OCI-LY7 (cell line): ENCODE measurements at places on chromosomes 5 and 9. TPM values are rescaled to one million over a fixed set of nuclear protein-coding genes. Genes with fewer than 3 reads are reported as not detected.

DNA sequence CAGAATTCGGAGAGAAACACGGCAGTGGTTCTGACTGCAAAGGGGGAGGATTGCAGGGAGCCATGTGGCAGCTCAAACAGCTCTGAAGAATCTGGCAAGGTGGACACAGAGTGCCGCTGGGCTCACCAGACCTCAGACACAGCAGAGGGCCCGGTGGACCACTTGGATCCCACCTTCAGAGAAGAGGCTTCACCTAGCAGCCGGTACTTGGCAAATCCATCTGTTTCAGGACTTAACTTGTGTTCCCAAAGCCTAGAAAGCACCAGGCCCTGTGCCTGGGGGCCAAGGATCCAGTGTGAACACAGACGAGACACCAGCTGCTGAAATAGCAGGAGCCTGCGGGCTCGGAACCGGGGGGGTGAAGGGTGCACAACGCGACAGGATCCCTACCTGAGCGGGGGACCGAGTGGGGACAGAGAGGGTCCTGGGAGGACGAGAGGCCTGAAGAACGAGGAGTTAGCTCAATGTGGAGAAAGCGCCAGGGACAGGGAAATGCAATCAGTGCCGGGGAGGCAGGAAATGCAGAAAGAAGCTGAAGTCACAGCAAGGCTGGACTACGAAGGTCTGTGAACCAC, 44.6 kb downstream of the BTNL9 start:
- no peak for DNase-seq

DNA sequence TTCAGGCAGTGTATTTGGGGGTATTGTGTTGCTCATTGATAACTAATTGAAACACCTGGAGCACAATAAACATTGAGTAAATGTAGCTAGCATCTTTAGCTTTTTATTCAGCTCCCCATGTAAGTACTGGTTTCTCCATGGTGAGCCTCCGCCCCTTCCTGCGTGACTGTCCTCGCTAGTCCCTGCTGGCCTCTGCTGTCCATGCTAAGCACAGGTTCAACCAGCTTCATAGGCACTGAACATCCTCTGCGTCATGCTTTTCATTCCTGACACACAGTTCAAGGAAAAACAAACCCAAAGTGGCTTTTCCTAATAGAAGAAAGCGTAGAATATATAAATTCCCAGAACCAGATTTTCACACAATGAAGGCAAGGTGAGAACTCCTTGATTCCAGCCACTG, 27.3 kb upstream of the DAP start:
- DNase-seq: no peak

HSPB3 gene
- total RNA-seq: not detected in 2 replicates

ACSL6 gene
- not detected in 2 replicates for total RNA-seq

WDR38 gene
- not detected in 2 replicates for total RNA-seq

DNA sequence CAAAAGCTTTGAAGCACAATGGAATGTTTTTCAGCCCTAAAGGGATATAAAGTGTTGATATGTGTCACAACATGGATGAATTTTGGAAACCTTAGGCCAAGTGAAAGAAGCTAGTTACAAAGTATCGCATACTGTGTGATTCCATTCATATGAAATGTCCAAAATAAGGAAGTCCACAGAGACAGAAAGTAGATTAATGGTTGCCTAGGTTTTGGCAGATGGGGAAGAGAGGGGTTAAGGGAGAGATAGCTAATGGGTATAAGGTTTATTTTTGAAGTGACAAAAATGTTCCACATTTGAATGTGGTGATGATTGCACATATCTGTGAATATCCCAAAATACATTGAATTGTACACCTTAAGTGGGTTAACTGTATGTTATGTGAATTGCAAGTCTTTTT, 57.5 kb upstream of the MCCC2 start:
- DNase-seq: no peak

DNA sequence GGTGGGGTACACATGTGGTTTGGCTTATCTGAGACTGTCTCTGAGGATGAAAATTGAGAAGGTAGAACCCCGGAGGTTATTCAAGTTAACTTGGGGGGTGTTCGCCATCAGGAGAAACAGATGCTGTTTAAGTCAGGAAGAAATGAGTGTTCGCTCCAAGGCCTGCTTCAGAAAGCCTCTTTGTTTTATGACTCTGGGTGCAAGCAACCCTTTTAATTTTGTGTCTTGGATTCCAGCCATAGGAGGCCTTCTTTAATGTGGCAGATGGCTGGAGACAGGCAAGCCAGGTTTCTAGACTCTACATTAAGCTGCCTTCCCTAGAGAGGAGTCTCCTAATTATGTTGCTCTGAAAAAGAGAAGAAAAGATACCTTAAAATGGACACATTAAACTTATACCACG, 4.2 kb upstream of the SMAD5 start:
- no peak for DNase-seq

IRX4 gene
- not detected in 2 replicates for total RNA-seq

ZNF484 gene
- total RNA-seq: 8.0 and 9.4 TPM in 2 replicates

DNA sequence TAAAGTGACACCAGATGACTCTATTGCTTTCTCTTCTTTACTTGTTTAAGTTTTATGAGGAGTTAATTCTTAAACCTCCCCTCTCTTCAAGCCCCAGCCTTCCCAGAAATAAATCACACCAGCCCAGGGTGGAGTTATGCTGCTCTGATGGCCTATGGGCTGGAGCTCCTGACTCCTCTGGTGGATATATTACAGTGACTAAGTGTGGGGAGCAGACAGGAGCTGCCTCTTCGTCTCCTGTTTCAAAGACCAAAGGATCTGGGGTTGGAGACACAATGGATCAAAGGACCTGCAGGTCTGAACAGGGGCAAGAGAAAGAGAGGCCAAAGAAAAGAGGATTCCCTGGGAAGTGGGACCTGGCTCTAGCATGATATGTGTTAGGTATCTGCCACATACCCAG, 312.0 kb upstream of the MSX2 start:
- DNase-seq: no peak

TRIM32 gene
- 13.9 and 14.3 TPM in 2 replicates for total RNA-seq

ERCC8 gene
- total RNA-seq: 16.6 and 17.5 TPM in 2 replicates

DNA sequence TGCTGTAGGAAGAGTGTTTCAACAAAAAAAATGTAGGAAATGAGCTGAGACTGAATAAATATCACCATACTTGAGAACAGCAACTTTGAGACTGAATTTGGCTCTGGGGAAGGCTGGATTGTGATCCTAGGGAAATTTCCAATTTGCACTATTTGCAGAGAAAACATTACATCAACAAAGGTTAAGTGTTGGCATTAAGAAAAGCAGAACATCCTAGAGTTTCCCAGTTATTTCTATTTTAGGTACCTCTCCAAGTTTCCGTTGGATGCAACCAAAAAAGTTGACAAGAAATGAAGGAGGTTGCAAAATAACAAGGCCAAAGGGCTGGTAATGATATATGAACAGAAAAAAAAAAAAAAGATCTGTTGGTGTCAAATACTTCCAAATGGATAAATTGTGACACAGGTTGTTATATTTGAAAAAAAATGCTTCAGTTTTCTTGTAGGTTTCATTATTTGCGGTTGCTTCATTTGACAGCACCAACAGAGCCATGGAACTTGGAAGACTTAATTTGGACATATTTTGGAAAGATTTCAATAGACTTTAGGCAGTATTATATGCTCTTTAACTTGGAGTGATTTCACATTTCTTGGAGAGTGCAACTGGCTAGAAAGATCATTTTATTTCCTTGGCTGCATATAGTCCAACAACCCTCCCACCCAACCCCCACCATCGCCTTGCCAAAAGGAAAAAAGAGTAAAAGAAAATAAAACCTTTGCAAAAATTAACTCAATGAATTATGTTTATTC, 230.8 kb downstream of the ZNF608 start:
- no peak for DNase-seq

FBXL7 gene
- not detected in 2 replicates for total RNA-seq

CFAP157 gene
- 0.13 TPM in 1 of 2 replicates, not detected in the other for total RNA-seq

BARX1 gene
- total RNA-seq: not detected in 2 replicates

DNA sequence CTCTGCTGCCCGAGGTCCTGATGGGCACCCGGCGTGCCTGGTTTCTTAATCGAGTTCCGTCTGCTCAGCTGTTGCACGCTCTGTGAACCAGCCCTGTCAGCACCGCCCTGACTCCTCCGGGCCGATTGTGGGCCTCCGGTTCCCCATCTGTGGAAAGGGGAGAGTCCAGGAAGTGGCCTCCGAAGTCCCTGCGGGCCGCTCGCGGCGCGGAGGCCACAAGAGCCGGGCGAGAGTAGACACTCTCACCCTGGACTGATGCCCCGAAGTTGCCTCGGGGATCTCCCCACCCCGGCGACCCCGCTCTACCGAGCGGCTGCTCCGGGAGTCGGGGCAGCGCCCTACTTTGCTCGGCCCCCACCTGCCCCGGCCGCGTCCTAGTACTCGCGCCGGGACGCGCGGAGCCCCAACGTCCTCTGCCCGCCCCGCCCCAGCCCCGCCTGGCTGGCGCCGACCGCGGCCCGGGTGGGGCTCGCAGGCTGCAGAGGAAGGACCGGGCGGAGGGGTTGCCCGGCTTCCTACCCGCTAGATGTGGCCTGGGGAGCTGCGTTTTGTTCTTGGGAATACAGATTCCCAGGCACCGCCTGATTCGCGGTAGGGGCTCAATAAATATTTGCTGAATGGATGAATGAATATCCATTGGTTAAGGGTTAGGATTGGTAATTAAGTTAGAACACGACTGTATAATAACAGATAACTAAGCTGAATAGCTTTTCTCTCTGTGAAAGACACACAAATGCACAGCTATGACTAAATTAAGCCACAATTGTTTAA, 935 bp upstream of the ZNF367 start:
- peak; percentile 85 for DNase-seq

DNA sequence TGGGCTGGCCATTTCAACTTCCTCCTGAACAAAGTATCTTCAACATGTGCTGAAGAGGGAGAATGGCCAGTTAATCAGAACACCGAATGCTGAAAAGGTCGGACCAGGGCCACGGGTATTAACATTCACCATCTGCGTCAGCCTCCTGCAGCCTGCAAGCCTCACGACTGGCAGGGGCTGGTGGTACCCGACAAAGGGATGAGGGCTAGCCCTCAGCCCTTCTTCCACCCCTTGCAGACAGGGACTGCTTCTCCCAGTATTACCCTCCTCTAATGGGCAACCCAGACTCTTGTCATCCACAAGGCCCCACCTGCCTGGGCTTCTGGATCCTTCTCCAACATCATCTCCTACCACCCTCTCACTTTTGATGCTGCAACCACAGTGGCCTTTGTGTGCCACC, 246.6 kb downstream of the FSTL4 start:
- DNase-seq: no peak

AMBP gene
- not detected in 2 replicates for total RNA-seq

DNA sequence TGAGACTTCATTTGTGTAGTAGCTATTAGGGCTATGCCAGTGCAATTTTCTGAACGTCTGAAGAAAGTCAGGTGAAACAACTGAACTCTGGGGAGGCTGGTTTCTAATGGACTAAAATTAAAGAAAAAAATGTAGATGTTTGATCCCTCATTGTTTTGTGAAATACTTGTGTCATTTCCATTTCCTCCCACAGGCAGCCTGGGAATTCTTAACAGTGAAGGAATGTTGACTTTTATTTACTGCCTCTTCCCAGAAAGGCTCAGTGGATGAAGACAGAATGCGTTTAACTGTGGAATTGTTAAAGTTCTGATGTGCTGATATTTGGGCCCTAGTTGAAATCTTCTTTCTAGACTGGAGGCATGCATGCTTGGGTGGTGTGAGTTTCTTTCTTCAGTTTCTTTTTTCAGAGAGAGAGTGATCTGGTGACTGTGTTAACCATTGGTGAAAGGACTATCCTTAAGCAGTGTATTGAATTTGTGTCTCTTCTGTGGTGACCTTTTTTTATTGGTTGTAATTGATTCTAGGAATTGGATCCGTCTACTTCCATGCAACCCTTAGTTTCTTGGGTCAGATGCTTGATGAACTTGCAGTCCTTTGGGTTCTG, 15.5 kb downstream of the ACER2 start:
- DNase-seq: no peak

- no peak for DNase-seq
Observed at GRCh38 chr5:178899289-178899688, 3.6 kb downstream of the ZFP2 start.

CATSPER3 gene
- 0.61 and 1.0 TPM in 2 replicates for total RNA-seq

DNA sequence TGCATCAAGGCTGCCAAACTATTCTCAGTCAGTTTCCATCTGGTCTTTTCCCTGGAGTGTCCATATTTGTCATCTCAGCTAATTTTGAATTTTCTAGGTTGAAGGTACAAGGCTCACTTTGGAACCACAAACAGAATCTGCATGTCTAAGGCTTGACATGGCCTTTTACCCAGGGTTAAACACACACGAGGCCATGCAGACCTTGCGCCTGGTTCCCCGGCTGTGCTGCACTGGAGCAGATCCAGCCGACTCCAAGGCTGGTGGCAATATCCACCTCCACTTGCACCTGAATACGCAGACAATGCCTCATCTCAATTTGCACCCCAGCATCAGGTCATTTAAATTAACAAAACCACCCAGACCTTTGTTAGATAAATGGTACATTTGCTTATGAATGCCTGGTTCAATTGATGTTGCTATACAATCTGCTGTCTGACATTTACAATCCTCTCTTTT, 276.2 kb downstream of the HSPA4 start:
- DNase-seq: no peak

CETN3 gene
- 53.2 and 57.4 TPM in 2 replicates for total RNA-seq

GRCh38 chr5:149071756-149072155, 8.9 kb upstream of the SH3TC2 start:
- DNase-seq: no peak

PCDHGA6 gene
- 5.5 and 6.2 TPM in 2 replicates for total RNA-seq

DNA sequence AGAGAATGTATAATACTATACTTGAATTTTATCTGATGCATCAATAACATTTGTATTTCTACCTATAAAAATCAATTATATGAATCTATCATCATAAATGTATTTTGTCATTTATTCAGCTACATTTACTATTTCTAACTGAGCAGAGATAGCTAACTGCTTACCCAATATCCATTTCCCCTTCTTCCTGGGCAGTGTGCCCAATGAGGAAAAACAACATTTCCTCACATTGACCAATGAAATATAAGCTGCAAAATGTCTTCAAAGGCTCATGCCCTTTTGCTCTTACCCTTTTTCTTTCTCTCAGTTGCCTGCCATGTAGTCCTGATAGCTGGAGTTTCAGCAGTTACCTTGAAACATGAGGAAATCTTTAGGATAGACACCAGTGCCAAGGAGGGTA, 385.8 kb upstream of the PCSK5 start:
- no peak for DNase-seq

DNA sequence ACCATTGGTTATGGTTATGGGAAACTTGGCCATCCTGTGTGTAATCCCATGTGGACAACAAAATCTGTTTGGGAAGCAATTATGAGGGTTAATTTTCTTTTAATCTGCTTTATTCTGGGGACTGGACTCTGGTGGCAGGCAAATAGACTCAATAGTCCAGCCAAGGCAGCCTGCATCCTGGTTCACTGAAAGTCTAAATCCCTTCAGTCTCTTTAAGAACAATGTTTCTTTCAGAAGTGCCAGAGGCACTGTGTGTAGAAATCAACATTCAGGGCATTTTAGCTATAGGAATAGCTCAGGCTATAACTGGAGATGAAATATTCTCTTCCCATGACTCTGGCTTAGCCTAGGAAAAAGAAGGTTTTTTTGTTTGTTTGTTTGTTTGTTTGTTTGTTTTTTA, 118.0 kb downstream of the SPATA31D1 start:
- DNase-seq: no peak

- DNase-seq: no peak
Observed at GRCh38 chr9:128439273-128439672, 16.5 kb upstream of the ODF2 start.

- DNase-seq: peak; percentile 59
Observed at GRCh38 chr5:10863763-10864383, 102.8 kb upstream of the DAP start.

SNAPC4 gene
- 15.4 and 16.8 TPM in 2 replicates for total RNA-seq

GRCh38 chr5:53063176-53063575, 46.4 kb downstream of the MOCS2 start:
- no peak for DNase-seq

TUSC1 gene
- total RNA-seq: not detected in 2 replicates

TERT gene
- total RNA-seq: 173 and 198 TPM in 2 replicates
